Stimulated activated CD8-positive, alpha-beta memory T cell treated with anti-CD3 and anti-CD28 coated beads, Interleukin-12 subunit alpha, Interleukin-12 subunit beta, amount 100 ng/mL, for 1 hour (primary cell): ENCODE measurements at places on chromosomes 3 and 15.

GRCh38 chr3:23739536-23739935, 66.2 kb upstream of the UBE2E1 start:
- no peak for DNase-seq

DNA sequence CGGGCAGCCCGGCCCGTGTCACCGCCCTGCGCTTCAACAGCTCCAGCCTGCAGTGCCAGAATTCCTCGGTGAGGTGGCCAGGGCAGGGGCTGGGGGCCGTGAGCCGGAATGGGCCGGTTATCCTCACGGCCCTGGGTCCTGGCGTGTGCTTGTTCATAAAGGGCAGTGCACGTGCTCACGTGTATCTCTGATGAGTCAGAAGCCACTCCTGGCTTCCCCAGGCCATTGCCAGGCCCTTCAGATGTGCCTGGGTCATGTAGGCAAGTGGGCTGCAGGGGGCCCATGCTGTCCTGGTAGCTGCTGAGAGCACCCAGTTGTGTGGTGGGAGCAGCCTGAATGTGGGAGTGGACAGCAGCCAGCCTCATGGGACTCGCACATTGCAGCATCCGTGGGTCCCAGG, 29.2 kb downstream of the PLXNA1 start:
- no peak for DNase-seq

- no peak for DNase-seq
Measured at GRCh38 chr3:67423722-67424121, 230.7 kb downstream of the SUCLG2 start.

DNA sequence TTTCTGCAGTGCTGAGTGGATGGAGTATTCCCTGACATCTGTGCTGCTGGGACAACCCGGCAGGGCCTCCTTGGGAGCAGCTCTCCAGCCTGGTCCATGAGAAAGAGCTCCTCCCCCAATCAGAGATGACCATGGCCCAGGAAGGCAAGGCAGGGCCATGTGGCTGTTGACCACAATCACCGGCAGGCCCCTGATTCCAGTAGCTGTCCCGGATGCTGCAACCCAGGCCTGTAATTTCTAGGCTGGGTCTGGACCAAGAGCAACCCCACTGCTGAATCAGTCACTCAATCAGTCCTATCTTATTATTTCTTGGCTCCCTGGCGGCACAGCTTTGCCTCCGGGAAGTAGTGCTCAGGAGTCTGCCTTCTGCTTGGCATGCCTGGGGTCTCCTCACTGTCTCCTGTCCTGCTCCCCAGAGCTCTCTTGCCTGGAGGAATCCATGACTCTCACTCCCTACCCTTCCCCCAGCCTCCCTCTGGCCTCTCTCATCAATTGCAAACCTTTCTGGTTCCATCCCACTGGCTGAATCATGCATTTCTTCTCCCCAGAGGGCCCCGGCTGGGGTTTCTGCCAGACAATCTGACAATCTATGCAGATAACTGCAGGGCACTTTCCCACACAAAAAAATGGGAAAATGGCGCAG, 32.6 kb upstream of the ITGA11 start:
- no peak for DNase-seq

GRCh38 chr15:85582131-85583079, 202.0 kb downstream of the AKAP13 start:
- DNase-seq = peak; percentile 51

DNA sequence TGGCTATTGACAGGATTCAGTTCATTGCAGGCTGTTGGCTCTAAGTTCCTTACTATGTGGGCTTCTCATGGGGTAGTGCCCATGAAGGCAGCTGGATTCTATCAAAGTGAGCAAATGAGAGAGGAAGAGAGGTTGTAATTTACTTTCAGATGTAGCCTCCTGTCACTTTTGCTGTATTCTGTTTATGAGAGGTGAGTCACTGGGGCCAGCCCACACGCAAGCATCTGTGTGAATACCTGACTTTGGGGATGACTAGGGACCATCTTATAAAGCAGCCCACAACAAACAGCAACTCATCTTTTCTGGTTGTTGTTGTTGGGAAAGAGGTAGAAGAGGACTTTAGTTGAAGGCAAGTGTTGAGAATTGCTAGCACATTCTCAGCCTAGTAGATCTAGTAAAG, 506.3 kb upstream of the GRM7 start:
- no peak for DNase-seq

DNA sequence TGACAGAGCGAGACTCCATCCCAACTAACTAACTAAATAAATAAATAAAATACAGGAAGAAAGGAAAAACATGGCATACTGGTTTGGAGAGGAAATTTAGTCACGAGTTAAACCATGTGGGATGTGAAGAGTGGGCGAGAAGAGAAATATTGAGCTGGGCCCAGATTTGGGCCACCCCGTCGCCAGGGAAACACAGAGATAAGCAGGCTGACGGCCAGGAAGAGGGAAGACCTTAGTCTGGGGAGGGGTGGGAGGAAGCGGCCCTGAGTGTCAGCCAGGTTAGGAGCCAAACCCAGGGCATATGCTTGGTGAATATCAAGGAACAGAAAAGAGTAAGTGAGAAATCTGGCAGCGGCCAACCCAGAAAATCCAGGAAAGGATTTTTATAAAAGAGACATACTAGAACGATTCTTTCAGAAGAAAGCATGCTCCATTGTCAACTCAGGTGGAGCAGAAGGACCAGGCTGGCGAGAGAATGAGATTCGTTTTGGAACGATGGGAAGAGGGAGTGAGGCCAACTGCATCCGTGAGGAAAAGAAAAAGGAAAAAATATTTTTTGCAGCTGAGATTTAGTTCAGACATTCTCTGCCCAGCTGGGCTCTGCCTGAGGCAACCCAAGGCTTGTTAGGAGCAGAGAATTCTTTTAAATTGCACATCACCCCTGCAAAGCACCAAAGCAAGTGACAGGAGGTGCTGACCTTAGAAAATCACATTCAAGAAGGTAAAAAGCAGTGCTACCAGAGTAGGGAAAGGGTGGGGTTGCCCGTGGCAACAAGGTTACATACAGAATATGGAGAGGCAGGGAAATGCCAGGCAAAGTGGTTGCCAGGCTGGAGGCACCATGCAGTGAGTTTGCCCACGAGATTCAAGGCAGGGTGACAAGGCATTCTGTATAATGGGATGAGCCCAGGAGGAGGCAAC, 59.3 kb upstream of the RAD18 start:
- DNase-seq = no peak

DNA sequence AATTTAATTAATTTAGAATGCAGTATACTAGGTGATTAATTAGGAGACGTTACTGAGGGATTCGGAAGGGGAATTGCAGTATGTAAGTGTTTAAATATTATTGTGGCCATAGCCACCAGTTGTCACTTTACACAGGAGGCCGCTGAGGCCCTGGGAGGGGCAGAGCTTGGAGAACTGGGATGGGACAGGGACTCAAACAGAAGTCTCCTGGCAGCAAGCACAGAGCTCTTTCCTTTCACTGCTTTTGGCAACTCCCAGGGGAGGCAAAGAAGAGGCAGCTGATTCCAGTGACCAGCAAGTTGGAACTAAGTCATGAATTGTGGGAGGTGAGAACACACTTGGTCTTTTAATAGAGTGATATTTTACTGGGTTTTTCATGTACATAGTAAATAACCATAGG, 248.6 kb downstream of the RPLP1 start:
- no peak for DNase-seq

GRCh38 chr15:29774900-29775299, 47.4 kb downstream of the TJP1 start:
- DNase-seq = no peak

GRCh38 chr3:112793326-112794081, 53.2 kb downstream of the CD200R1L start:
- no peak for DNase-seq

DNA sequence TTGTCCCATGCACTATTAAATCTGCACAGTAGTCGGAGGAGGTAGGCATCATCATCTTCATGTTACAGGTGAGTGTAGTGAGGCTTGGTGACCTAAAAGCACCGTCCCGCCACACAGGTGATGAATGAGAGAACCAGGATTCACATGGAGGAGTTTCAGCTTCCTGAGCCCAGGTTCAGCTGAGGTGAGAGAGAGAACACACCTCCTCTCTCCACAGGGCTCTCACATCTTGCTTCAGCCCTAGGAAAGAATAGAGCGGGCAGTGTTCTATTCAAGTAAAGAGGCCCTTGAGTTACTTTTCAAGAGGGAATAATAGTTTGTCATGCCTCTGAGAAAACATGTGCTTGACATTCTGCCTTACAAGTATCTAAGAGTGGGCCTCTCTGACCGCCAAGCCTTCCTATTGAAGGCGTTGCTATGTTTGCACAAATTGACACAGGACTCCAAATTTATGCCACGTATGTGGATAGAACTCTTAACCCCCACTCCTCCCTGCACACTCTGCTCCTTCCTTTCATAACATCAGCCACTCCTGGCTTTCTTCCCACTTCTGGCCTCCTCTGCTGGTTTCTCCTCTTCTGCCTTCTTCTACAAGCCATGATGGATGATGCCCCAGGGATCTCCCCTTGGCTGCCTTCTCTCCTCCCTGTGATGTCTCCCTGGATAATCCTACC, 138.3 kb upstream of the ABHD17C start:
- no peak for DNase-seq

DNA sequence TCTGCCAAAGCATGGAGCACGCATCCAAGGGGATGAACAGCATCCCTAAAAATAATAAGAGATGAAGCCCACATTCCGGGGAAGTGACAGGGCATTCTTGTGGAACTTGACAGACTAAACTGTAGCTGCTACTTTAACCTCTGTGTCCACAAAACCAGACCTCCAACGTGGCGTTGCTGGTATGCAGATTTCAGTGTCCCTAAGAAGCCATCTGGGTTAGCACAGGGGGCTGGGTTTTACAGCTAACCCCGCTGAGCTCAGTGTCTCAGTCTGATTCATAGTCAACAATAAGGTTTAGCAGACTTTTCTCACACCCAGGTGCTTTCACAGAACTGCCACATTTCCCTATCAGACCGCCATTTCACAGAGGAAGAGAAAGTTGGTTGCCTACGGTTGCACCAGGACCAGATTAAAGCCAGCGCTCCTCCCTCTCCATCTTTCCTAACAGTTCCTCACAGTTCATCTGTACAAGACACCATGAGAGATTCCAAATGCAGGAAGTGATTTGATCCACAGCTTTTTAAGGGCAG, 61.6 kb upstream of the CTDSPL start:
- no peak for DNase-seq

GRCh38 chr3:9047452-9048346, 84.4 kb upstream of the RAD18 start:
- DNase-seq = no peak

- DNase-seq = no peak
Measured at GRCh38 chr3:51190199-51190598, 194.9 kb upstream of the MANF start.

GRCh38 chr3:112811131-112811884, 35.4 kb downstream of the CD200R1L start:
- DNase-seq = no peak

DNA sequence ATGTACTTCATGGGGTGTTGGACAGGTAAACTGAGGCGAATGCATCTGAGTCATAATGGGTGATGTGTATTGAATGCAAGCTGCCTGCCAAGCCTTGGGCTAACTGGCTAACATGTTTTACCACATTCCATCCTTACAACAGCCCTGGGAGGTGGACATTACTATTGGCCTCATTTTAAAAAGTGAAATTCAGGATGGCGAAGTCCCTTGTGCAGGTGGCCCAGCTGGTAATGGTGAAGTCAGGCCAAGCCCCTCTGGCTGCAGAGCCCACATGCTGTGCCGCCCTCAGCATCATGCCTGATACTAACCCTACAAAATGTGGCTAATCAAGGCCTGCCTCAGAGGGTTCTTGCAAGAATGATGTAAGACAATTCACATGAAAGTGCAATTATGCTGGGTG, 60.0 kb upstream of the CHD2 start:
- no peak for DNase-seq

GRCh38 chr15:57540736-57541135, 51.0 kb upstream of the MYZAP start:
- no peak for DNase-seq

- no peak for DNase-seq
Measured at GRCh38 chr3:42702066-42702951, at the start of gene HHATL. HHATL (minus strand) TSS chr3:42702798; CDS start chr3:42700826, 1,972 bp downstream.

DNA sequence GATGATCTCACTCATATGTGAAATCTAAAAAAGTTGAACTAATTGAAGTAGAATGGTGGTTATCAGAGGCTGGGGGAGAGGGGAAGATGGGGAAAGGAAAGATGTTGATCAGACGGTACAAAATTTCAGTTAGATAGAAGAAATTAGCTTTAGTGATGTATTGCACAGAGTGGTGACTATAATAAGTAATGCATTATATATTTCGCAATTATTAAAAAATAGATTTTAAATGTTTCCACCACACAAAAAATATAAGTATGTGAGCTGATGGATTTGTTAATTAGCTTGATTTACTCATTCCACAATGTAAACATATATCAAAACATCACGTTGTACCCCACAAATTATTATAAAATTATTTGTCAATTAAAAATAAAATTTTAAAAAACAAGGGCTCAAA, 8.1 kb downstream of the SUMF1 start:
- DNase-seq = no peak

GRCh38 chr3:139238281-139239030, 105.4 kb upstream of the MRPS22 start:
- no peak for DNase-seq

DNA sequence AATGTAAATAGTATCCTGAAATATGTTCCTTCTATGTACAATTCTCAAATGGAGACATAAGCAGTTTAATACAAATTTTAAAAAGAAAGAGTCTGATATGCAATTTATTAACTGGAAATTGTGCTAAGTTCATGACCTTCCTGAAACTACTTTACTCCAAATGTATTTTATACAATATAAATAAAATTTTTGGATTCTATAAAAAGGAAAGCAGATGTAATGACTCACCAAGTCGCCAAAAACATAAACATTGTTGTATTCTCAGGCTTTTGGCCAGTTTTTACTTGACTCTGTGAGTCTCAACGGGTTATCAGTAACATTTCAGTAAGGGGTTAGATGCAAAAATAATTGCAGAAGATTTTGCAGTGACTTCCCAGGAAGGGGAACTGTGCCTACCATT, 948.2 kb downstream of the EPHA3 start:
- DNase-seq = no peak

GRCh38 chr3:101996832-101997231, 147.5 kb downstream of the NFKBIZ start:
- DNase-seq = no peak

- DNase-seq = no peak
Measured at GRCh38 chr3:16113704-16114103, 60.8 kb upstream of the GALNT15 start.

- DNase-seq = no peak
Measured at GRCh38 chr15:78933187-78933822, 11.5 kb downstream of the CTSH start.

- no peak for DNase-seq
Measured at GRCh38 chr15:74840851-74841775, 1.8 kb downstream of the ULK3 start.

DNA sequence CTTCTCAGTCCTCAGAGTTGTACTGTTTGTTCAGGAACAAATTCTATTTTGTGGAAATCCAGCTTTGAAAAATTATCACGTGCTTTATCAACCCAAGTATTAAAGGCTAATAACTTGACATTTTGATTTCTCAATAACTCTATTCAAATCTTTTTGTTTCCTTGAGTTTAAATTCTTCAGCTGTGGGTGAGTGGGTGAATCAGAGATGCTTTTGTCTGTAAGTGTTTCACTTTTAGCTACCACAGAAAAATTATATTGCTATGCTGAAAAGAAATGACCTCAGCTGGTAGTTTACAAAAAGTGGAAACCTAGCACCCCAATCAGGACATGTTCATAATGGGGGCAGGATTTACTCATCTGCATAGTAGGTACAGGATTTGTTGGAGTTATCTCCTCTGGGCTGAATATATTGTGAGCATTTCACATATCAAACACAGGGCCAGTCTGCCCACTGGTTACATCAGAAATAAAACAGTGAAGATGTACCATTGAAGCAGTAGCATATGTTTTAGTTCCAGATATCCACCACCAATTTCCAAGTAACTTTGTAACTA, 30.5 kb downstream of the MINDY4B start:
- no peak for DNase-seq

- DNase-seq = no peak
Measured at GRCh38 chr3:153285194-153285641, 123.2 kb downstream of the RAP2B start.
